ENCODE measurements at places on chromosomes 4 and X.

- no peak for ATAC-seq
Observed at GRCh38 chr4:38365261-38365660, 298.7 kb upstream of the KLF3 start.

GRCh38 chr4:181507938-181508337 is 735.3 kb upstream of the TENM3 start:
- ATAC-seq: no peak

DNA sequence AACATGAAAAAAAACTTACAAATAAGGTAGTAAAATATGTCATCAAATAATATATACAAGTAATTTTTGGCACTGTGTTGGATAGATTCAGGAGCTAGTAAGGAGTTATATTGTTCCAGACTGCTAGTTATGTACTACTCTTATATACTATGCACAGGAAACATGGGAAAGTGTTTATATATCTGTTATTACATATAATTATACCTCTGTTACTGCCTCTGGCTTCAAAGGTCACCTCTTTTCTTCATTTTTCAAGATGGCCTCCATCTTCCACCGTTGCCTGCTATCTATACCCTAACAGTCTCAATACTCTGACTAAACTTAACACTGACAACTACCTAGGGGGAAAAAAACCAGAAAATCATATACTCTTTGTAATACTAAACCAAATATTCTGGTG is 29.5 kb downstream of the LIN54 start:
- no peak for ATAC-seq

GRCh38 chrX:126718440-126718839 is 101.1 kb upstream of the PRR32 start:
- no peak for ATAC-seq

- no peak for ATAC-seq
Observed at GRCh38 chr4:71270901-71271300, 67.9 kb upstream of the SLC4A4 start.

All from stimulated activated memory B cell treated with anti-CD40 and anti-IgM and Interleukin-4, amounts not matched to agents 10 μg/mL and 1 μg/mL and 100 μg/mL, for 72 hours (primary cell).